ENCODE measurements at places on chromosomes 7 and 10.

DNA sequence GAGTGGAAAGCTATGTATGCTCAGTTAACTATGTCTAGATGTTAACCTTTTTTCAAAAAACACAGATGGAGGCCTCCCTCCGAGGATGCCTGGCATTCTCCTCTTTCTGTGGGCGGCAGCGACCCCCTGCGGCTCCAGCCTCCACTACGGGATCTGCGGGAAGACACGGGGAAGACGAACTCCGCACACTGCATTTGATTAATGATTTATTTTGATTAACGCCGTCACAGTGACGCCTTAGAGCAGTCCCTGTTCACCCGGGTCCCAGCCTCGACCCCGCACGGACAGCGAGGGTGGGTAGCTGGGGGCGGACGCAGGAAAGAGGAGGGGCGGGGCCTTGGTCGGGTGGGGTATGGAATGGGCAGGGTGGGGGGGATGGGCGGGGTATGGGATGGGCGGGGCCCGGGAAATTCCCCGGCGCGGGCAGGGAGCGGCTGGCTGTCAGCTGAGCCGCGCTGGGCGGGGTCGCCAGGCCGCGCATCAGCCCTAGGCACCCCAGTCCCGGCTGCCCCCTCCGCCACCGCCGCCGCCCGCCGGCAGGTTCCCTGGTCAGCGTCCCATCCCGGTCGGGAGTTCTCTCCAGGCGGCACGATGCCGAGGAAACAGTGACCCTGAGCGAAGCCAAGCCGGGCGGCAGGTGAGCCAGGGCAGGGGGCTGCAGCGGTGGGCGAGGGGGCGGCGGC lies at the start of gene OPTN:
TSS of gene OPTN (plus strand) at position 498 of the 683 bp plus-strand sequence. CDS start 8,960 bp downstream, outside the sequence.
- DNase-seq = peak; percentile 38

DNA sequence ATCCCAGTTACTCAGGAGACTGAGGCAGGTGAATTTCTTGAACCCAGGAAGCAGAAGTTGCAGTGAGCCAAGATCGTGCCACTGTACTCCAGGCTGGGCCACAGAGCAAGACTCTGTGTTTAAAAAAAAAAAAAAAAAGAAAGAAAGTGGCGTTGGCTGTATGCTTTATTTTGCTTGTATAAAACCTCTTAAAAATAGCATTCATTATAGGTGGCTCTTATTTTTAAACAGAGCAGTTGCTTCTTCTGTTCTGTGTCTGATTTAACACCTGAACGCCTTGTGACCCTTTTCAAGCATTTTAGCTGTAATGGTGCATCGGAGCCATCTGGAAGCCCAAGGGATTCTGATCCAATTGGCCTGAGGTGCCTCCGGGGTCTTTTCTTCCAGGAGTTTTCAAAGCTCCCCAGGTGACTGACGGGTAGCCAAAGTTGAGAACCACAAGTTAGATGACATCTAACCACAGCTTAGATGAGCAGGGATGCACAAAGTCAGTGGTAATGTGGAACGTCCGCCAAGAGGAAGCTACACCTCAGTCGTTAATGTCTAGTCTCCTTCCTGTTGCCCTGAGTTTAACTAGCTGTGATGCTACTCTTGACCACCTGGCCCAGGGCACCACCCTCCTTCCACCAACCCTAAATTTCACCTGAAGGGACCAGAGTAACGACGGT lies 274.6 kb upstream of the KLF6 start:
- no peak for DNase-seq

- no peak for DNase-seq
Measured at GRCh38 chr7:37342176-37342687, 106.4 kb downstream of the ELMO1 start.

- no peak for DNase-seq
Measured at GRCh38 chr10:110613341-110613995, 30.7 kb upstream of the RBM20 start.

- no peak for DNase-seq
Measured at GRCh38 chr7:16170671-16171070, 250.7 kb downstream of the CRPPA start.

All from AG09319 (cell line).